ENCODE measurements at places on chromosomes 2 and 18.
A peak's percentile ranks its signal among the peaks of the same experiment; 100 is the strongest.

DNA sequence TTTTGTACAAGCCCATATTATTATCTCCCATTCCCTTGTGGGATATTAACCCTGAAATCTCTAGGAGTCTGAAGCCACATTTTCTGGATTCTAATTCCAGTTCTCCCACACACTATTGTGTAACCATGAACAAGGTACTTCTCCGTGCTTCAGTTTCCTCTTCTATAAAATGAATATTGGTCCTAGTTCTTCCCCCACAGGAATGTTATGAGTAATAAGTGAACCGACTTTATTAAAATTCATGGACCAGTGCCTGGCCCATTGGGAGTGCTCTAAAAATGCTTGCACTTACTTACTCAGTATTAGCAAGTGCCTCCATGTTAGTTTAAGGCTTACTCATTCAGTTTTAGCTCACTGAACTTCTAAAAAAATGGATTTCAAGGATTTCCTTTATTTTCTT lies 1.4 kb upstream of the ACMSD start:
- DNase-seq = no peak
- H3K4me1 ChIP-seq = no peaks in the 10 kb centered on the region
- H3K27ac ChIP-seq = no peak overlapping the region
- no peaks in the 10 kb centered on the region for H3K27me3 ChIP-seq
- no peaks in the 10 kb centered on the region for H3K36me3 ChIP-seq
- no peak overlapping the region for H3K4me3 ChIP-seq

- no peak overlapping the region for H3K27ac ChIP-seq
- peaks cover 32% of the 10 kb centered on the region for H3K36me3 ChIP-seq
- DNase-seq = no peak
- peaks cover 2% of the 10 kb centered on the region for H3K27me3 ChIP-seq
- peaks cover 11% of the 10 kb centered on the region for H3K4me1 ChIP-seq
- no peak overlapping the region for H3K4me3 ChIP-seq
Observed at GRCh38 chr2:241373446-241373845, 17.4 kb downstream of the FARP2 start.

GRCh38 chr2:54952425-54952824 lies 97.8 kb downstream of the RTN4 start:
- peaks cover 7% of the 10 kb centered on the region for H3K27me3 ChIP-seq
- no peaks in the 10 kb centered on the region for H3K36me3 ChIP-seq
- H3K4me1 ChIP-seq = peaks cover 62% of the 10 kb centered on the region
- H3K27ac ChIP-seq = no peak overlapping the region

DNA sequence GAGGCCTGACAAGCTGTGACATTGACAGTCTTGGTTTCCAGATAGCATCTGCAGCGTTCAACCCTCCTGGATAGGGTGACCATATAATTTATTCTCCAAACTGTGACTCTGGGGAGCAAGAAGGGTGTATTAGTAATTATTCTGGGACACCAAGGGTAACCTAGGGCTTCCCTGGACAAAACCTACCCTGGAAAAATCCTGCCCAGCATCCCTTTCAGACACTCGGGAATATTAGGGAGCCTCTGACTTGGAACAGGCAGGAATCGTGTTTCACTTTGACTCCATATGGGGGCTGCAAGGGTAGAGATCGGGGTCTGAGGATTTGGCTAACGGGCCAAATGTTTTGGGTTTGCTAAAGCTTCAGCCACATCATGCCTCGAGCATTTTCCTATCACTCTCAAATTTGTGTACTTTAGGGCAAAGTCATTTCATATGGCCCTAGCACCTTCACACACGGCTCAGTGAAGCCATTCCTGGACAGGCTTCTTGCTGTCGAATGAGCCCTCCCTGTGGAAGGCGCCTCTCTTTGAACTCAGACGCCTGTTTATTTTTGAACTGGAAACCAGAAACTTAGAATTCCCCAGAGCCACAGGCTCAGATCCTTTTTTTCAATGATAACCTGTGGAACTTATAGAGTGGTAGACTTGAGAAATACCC lies 129.9 kb downstream of the DDX1 start:
- H3K27me3 ChIP-seq = peaks cover 4% of the 10 kb centered on the region
- H3K27ac ChIP-seq = peak overlapping the region; percentile 55
- no peaks in the 10 kb centered on the region for H3K36me3 ChIP-seq
- H3K4me3 ChIP-seq = peak overlapping the region; percentile 11

- no peak overlapping the region for H3K4me3 ChIP-seq
- no peaks in the 10 kb centered on the region for H3K36me3 ChIP-seq
- peaks cover 21% of the 10 kb centered on the region for H3K27me3 ChIP-seq
- no peak overlapping the region for H3K27ac ChIP-seq
Observed at GRCh38 chr2:107688135-107688534, 138.6 kb upstream of the RGPD4 start.

DNA sequence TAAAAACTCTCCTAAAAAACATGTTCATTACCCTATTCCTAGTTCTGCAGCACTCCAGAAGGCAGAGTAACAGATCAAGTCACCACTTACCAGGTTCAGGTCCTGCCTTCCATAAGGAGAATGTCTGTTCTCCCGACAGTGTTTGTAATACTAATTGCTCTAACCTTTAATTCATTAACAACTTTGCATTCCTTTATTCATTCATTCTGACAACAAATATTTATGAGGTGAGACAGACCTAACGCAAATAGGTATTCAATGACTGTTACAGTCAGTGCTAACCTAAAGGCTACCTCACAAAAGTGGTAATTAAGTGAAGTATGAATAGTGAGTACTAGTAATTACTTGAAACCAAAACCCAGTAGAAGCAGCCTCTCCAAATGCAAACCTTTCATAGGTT lies 224.0 kb downstream of the AFF3 start:
- no peak overlapping the region for H3K4me3 ChIP-seq
- H3K4me1 ChIP-seq = no peaks in the 10 kb centered on the region
- no peaks in the 10 kb centered on the region for H3K27me3 ChIP-seq
- H3K36me3 ChIP-seq = peaks cover 69% of the 10 kb centered on the region

DNA sequence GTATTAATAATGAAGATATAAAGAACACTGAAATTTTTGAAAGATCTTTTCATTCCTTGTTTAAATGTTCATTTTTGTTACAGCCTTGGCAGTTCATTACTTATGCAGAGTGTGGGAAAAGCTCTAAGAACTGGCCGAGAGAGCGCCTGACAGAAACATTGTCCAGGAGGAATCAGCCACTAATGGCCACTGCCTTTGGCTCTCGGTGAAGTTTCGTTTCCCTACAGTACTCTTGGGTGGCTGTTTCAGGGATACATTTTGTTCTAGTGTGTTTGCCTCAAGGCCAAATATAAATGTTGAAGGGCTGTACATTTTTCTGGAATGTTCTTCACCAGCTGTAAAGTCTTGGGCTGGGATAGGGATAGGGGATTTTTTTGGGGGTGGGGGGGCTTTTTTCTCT lies 10.7 kb downstream of the SPTBN1 start:
- H3K27ac ChIP-seq = no peak overlapping the region
- peaks cover 15% of the 10 kb centered on the region for H3K4me1 ChIP-seq
- DNase-seq = no peak
- no peak overlapping the region for H3K4me3 ChIP-seq

GRCh38 chr2:238239543-238239862 lies 335 bp downstream of the HES6 start:
- peaks cover 35% of the 10 kb centered on the region for H3K4me1 ChIP-seq
- H3K27ac ChIP-seq = no peak overlapping the region
- H3K27me3 ChIP-seq = peaks cover 10% of the 10 kb centered on the region
- peak overlapping the region; percentile 20 for H3K4me3 ChIP-seq

GRCh38 chr18:46755315-46756024 lies 1.4 kb downstream of the ST8SIA5 start:
- no peaks in the 10 kb centered on the region for H3K36me3 ChIP-seq
- H3K27me3 ChIP-seq = peaks cover 95% of the 10 kb centered on the region
- no peak overlapping the region for H3K27ac ChIP-seq
- DNase-seq = no peak
- peak overlapping the region; percentile 70 for H3K4me3 ChIP-seq
- H3K4me1 ChIP-seq = peaks cover 23% of the 10 kb centered on the region

DNA sequence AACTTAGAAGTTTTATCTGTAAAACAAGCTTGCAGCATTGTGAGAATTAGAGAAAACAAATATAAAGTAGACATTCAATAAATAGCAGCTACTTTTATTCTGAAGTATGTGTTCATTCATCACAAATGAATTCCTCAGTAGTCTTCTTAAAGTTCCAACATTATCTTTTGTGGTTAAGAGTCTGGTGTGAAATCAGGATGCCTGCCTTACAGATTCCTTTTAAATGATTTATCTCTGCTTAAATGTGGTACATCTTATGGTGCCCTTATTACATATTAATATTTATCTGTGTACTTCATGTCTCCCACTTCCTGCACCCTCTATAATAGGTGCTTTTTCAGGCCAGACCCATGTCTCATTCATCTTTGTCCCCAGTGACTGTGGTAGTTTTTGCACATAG lies 595.0 kb downstream of the STK39 start:
- H3K4me1 ChIP-seq = peaks cover 17% of the 10 kb centered on the region
- H3K27me3 ChIP-seq = no peaks in the 10 kb centered on the region
- H3K27ac ChIP-seq = peak overlapping the region; percentile 97
- H3K4me3 ChIP-seq = no peak overlapping the region
- DNase-seq = no peak
- H3K36me3 ChIP-seq = peaks cover 5% of the 10 kb centered on the region

DNA sequence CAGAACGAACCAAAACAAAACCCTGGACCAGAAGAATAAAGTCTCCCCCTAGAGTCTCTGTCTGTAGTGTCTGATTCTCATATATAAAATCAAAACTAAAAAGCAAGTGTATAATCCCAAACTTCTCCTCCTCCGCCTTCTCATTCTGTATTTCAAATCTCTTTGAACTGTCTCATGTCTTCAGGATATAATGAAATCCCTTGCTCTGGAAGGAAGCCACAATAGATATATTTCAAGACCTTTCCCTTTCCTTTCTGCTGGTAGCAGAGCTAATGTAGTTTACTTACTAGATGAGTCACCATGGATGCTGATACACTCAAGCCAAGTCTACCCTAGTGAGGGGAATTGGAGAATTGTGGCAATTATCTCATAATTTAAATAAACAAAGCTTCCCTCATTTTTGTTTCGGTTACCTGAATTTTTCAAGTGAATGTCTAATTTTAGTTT lies 33.5 kb upstream of the CCDC93 start:
- H3K4me1 ChIP-seq = peaks cover 40% of the 10 kb centered on the region
- no peak for DNase-seq
- no peak overlapping the region for H3K27ac ChIP-seq
- no peaks in the 10 kb centered on the region for H3K36me3 ChIP-seq

DNA sequence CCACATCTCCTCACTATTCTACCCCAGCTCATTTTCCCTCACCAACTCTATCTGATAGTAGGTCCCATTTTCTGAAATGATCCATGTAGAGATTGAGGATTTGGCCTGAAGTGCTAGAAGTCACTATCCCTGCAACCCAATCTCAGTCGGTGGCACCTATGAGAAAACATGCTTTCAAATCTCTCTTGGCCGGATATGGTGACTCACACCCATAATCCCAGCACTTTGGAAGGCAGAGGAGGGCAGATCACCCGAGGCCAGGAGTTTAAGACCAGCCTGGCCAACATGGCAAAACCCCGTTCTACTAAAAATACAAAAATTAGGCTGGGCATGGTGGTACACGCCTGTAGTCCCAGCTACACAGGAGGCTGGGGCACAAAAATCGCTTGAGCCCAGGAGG lies 19.1 kb upstream of the MARCHF4 start:
- no peaks in the 10 kb centered on the region for H3K36me3 ChIP-seq
- peaks cover 25% of the 10 kb centered on the region for H3K27me3 ChIP-seq
- no peak for DNase-seq
- H3K27ac ChIP-seq = no peak overlapping the region
- no peak overlapping the region for H3K4me3 ChIP-seq

DNA sequence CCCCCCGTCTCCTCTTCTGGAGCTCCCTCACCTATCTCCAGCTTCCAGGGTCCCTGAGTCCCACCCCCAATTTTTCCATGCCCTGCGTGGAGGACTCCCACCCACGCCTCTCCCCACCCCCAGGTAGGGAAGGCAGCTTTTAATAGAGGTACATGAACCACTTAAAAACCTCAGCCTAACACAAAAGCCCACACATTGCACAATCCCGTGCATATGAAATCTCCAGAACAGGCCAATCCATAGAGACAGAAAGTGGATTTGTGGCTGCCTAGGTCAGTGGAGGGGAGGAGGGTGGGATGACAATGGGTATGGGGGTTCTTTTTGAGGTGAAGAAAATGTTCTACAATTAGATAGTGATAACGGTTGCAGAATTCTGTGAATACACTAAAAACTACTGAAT lies 145.6 kb downstream of the CABLES1 start:
- peaks cover 38% of the 10 kb centered on the region for H3K4me1 ChIP-seq
- H3K36me3 ChIP-seq = peaks cover 22% of the 10 kb centered on the region
- DNase-seq = no peak
- H3K27ac ChIP-seq = no peak overlapping the region
- H3K4me3 ChIP-seq = no peak overlapping the region

All from nephron progenitor cell (in vitro differentiated cells).